ENCODE measurements at places on chromosomes 2 and 18.

GRCh38 chr2:190181123-190181669 lies 118.7 kb upstream of the MSTN start:
- no peak for DNase-seq

- no peak for DNase-seq
These were observed 169.4 kb upstream of the ALKAL2 start for GRCh38 chr2:457262-457661.

GRCh38 chr2:70658476-70658875 lies 104.8 kb upstream of the TGFA start:
- DNase-seq, result no peak

DNA sequence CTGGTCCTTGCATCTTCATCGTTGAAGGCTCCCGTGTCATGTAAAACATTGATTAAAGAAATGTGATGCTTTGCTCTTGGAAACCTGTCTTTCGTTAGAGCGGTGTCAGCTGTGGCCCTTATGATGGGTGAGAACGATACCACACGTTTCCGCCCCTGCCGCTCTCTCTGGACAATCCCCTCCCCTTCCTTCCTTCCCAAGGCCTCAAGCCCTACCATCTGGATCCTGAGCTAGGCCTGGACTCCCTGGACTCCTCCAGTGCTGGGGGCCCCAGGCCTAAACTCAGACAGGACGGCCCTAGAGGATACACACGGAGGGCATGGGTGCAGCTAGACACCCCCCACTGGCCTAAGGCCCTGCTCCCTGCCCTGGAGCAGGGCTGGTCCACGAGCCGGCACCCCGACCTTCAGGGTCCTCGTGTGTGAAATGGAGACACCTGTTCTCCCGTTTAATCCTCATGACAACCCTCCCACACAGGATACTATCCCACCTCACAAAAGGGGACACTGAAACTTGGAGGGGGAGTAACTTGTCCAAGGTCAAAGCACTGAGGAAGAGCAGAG lies 13.2 kb downstream of the BIN1 start:
- no peak for DNase-seq

DNA sequence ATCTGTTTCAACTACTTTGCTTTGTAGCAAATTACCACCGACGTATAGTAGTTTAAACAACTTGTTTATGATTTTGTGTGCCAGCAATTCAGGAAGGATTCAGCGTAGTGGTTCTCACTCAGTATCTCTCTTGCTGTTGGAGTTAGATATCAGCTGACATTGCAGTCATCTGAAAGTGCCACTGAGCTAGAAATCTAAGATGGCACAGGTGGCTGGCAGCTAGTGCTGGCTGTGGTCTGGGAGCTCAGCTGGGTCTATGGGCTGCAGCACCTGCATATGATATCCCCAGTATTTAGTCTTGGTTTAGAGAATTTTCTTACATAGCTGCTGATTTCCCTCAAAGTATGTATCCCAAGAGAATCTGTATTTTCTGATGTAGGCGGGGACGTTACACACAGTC lies 235.6 kb downstream of the SCG2 start:
- no peak for DNase-seq

DNA sequence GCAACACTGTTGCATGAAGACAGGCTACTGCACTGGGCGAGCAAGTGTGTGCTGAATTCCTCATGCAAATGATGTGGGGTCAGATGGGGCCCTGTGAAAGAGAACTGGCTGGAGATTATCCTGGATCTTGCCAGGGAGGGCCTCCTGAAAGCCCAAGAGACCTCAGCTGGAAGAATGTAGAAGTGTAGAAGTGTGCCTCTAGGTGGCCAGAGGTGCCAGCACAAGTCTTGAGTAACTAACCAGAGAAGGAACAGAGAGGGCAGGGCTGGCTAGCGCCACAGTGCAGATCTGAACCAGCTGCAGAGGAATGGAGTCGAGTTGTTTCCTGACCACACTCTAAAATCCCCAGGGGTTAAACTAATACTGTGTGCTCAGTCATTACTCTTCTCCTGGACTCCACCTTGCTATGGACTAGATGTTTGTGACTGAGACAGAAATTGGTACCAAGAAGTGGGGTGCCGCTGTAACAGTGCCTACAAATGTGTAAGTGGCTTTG lies 399.3 kb downstream of the LRATD1 start:
- DNase-seq, result no peak

Data from dorsolateral prefrontal cortex (tissue), 122 donors.